ENCODE measurements at places on chromosomes 4 and X.

GRCh38 chr4:171582961-171583581 is 230.1 kb upstream of the GALNTL6 start:
- DNase-seq: no peak

- DNase-seq: no peak
Measured at GRCh38 chr4:6002492-6002833, 15.8 kb downstream of the C4orf50 start.

- DNase-seq: no peak
Measured at GRCh38 chrX:64205441-64205734, at the start of gene AMER1. Gene AMER1, minus strand, starts transcription at chrX:64205708. Its CDS starts 12,422 bp downstream, at chrX:64193286.

- no peak for DNase-seq
Measured at GRCh38 chrX:123084797-123085196, 99.3 kb upstream of the GRIA3 start.

GRCh38 chr4:53098681-53099121 is 236.6 kb downstream of the RASL11B start:
- DNase-seq: no peak

- no peak for DNase-seq
Measured at GRCh38 chr4:154985673-154986072, 204.6 kb downstream of the RBM46 start.

- no peak for DNase-seq
Measured at GRCh38 chr4:132275583-132276121, 873.4 kb upstream of the PCDH10 start.

DNA sequence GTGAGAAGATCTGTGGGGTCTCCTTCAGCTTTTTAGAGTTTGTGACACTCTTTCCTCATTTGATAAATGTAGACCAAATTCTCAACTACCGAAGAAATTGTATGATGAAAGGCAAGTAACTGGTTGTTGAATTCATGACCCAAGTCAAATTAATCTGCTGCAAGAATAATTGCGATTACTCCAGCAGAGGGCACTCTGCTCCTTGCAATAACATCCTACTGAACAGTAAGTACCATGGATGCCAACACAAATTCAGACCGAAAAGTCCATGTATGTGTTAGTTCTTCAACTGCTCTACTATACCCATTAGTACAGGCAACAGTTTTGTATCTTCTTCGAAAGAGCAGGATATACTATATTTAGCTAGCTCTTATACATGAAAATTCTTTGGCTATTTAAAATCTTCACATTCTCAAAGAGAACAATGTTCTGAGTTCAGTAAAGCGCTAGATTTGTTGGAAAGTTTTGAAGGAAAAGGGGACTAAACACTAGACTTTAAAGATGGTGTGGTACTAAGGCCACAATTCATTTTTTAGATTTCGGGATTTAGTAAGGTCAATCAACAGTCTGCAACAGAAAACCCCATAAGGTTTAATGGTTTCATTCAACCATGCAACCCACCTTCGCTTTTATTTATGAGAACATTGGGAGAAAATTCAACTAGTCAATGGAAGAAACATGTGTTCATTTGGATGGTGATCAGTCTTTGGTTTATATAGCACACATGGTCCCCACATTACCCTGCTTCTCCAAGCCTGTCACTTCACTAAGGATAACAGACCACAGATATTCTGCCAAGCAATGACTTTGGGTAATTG is 105.4 kb upstream of the TBC1D9 start:
- DNase-seq: peak; percentile 95

DNA sequence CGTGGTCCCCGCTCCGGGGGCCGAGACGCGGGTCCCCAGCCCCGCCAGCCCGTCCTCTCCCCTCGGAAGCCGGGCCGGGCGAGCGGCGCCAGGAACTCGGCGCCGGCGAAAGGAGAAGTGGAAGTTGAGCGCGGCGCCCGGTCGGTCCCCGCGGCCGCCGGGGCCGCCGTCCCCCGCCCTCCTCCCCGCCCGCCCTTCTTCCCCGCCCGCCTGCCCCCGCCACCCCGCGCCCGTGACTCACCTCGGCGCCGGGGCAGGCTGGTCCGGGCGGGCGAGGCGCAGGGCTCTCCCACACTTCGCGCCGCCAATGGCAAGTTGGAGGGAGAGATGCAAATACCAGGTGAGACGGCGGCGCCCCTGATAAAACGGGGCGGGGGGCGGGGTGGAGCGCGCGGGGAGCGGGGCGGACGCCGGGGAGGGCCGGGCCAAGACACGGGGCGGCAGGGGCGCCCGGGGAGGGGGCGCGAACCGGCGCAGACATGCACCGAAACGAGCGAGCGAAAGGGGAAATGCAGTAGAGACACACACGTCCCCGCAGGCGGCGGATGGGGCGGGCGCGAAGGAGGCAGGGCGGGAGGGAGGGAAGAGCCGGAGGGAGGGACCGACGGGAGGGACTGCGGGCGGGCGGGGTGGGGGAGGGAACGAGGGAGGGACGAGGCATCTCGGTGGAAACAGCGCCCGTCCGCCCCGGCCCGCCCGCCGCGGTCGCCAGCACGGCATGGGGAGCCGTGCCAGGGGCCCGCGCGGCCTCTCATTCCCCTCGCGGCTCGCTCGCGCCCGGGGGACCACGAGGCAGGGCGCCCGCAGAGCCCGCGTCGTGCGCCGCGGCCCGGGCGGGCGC is at the start of gene ELF4:
TSS of gene ELF4 (minus strand) at position 119 of the 841 bp plus-strand sequence. CDS start 29,167 bp downstream, outside the sequence.
- peak; percentile 76 for DNase-seq

- no peak for DNase-seq
Measured at GRCh38 chr4:151485541-151486131, 76.7 kb downstream of the FHIP1A start.

DNA sequence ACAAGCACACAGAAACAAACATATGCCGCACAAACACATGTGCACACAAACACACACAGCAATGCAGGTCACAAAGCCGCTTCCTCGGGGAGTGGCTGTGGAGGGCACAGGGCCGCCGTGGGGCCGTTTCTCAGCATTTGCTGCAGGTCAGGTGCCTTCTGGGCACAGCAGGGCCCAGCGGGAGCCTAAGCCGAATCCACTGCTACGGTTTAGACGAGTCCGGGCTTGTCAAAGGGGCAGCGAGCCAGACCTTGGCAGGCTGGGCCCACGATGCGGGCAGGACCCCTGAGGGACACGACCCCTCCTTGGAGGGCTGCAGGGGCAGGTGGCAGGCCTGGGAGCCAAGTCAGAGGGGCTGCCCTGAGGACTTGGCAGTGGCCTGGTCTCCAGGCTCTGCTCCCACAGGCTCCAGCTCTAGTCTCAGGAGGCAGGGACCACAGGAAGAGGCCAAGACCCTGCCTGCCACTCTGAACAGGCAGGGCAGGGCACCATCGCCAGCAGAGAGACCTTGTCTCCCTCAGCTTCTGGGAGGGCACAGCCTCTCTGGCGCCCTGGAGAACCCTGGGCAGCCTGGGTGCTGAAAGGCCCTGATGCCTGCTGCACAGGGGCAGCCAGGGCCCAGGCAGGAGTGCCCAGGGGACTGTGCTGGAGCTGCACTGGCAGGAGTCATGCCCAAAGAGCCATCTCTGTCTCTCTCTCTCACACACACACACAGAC is 5.5 kb upstream of the ATP2B3 start:
- no peak for DNase-seq

- DNase-seq: no peak
Measured at GRCh38 chr4:148808416-148808815, 366.2 kb upstream of the NR3C2 start.

DNA sequence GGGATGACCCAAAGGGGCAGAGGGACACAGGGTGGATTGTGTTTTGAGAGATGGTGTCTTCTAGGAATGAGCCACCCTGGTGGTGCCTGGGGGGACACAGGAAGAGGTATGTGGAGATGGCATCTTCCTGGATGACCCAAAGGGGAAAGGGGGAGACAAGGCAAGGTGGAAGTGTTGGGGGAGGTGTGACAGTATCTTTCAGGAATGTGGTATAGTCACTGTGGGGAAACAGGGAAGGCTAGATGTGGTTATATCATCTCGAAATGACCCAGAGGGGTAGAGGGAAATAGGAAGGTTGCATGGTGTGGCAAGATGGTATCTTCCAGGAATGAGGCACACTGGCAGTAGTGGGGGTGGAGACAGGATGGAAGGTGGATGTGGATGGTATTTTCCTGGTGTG is 62.9 kb downstream of the MAOA start:
- no peak for DNase-seq

DNA sequence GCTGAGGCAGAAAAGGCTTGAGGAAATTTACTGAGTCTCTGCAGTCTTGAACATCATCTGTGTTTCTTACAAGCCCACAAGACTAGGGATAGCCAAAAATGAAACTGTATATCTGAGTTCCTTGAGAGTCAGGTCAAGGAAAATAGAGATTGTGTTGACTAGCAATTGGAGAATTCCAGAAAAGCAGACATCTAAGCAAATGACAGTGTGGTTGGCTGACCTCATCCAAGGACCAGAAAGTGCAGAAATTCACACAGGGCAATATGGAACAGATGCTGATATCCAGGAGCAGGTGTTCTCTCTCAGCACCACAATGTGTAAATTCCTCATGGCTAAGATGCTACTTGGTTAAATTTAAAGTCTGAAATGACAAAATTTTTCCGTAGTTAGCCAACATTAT is 146.4 kb downstream of the VEGFC start:
- no peak for DNase-seq

- DNase-seq: peak; percentile 94
Measured at GRCh38 chr4:80202190-80202711, 4.9 kb downstream of the PRDM8 start.

DNA sequence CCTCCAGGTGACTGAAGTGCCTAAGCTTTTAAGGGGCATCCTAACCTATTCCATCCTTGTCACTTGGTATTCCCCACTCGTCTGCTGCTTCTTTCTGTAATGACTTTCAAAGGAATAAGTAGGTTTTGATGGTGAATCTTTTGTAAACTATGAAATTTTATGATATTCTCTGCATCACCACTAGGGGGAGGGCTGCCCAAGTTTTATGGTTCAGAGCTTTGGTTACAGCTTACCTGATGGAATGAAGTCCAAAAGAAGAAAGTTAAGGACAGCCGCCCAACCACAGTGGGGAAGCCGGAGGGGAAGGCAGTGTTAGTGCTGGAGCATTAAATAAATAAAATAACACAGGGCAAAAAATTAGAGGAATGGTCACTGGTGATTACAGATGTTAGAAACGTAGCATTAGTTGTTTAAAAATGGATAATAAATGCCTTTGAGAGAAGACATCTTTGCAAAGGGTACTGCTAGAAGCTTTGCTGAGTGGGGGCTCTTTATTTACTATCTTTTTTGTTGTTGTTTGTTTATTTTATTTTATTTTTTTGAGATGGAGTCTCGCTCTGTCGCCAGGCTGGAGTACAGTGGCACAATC is 204.9 kb downstream of the GBA3 start:
- DNase-seq: peak; percentile 12

GRCh38 chrX:4668802-4669536 is 955.5 kb upstream of the PRKX start:
- no peak for DNase-seq

- DNase-seq: no peak
Measured at GRCh38 chr4:151641167-151641566, 119.6 kb downstream of the GATB start.

DNA sequence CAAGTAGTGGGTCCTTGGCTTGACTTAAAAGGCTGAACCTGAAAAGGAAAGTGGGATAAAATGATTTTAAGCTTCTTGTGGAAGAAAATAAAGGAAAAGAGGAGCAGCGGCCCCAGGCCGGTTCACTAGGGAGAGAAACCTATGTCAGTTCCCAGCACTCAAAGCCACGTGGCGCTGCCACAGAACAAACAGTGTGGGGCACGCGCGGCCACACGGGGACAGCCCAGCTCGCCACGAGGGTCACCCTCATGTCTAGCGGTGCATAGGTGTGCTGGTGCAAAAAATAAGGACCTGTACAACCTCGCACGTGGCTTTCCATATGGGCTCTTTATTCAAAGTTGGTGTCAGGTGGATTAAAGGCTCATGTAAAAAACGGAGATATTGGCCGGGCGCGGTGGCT is 17.1 kb downstream of the MSANTD1 start:
- no peak for DNase-seq

DNA sequence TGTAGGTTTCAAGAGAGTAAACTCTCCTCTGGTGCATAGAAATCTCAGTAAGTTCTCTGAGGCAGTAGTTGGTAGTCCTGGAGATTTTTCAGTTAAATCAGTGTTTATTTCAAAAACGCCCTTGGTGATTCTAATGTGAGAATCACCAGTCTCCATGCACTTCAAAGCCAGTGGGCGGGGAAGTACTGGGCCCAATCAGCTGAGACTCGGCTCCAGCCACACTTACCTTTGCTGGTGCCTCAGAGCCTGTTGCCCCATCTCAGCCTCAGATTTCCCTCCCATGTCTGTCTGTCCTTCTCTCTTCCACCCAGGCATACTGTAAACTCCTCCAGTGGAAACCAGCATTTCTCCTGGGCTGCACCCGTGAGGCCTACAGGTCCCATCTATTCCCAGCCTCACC is 7.4 kb upstream of the MGST2 start:
- DNase-seq: no peak

GRCh38 chr4:104235967-104236366 is 258.7 kb downstream of the CXXC4 start:
- no peak for DNase-seq

- DNase-seq: no peak
Measured at GRCh38 chr4:1686440-1687036, 2.4 kb upstream of the FAM53A start.

- DNase-seq: no peak
Measured at GRCh38 chrX:63754136-63754859, 30.7 kb downstream of the ARHGEF9 start.

GRCh38 chr4:29853833-29854232 is 866.3 kb upstream of the PCDH7 start:
- DNase-seq: no peak

DNA sequence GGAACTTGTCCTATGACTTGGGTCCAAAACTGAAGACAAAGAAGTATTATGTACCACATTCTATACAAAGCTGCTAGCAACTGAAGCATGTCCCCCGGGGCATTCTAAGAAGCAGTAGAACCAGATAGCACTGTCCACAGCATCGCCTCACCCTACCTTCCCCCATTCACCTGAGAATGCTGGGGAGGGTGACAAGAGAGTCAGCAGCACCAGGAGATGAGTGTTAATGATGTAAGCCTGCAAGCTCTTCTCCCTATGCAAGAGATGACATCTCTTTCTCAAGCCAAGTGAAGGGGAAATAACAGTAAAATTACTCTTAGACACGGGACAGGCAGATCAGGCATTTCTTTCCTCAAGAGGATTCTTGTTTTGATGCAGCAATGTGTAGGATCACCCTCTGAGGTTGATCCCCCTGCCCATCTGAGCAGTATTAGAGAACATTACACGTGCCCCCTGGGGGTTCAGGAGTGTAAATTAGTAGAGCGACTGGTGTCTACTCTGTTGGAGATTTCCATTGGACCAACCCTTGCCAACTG is 13.9 kb upstream of the TLR1 start:
- no peak for DNase-seq

GRCh38 chrX:10769696-10770619 is 149.6 kb upstream of the MID1 start:
- DNase-seq: peak; percentile 79

DNA sequence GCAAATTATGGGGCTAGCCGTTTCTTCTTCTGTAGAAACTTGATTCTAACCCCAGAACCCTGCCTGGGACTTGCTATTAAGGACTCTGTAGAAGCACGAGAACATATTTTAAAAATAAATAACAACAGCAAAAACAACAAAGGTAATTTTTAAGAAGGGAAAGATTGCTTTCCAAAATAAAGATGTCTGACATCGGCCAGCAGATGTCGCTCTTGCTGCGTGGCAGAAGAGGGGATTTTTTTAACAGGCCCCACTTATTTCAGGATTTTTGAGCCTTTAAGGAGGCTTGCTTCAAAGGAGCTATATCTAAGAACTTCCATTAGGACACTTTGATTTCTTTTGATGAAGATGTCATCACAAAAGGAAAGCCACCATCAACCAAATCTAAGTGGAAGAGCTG is 62.8 kb upstream of the EGFL6 start:
- DNase-seq: peak; percentile 66

Measured in muscle of leg (tissue), 16 donors.